Aorta (tissue), 5 donors: ENCODE measurements at places on chromosomes 2 and 18. TPM values are rescaled to one million over a fixed set of nuclear protein-coding genes. Genes with fewer than 3 reads are reported as not detected.

Gene SP5
- polyA plus RNA-seq = not detected

Gene UGT1A8
- polyA plus RNA-seq = 1.0 TPM

Gene SCYGR4
- polyA plus RNA-seq = not detected

Gene EML4
- polyA plus RNA-seq = 9.6 TPM

Gene ZNF521
- polyA plus RNA-seq = 0.84 TPM

Gene TTN
- polyA plus RNA-seq = 0.63 TPM

Gene DSG1
- polyA plus RNA-seq = not detected

Gene LAMA1
- polyA plus RNA-seq = 0.41 TPM

Gene VAMP8
- 256 TPM for polyA plus RNA-seq

Gene CFAP53
- 0.61 TPM for polyA plus RNA-seq

Gene RNU2-63P
- not detected for polyA plus RNA-seq

Gene GATA6
- polyA plus RNA-seq = 32.8 TPM

Gene LBX2
- polyA plus RNA-seq = 0.88 TPM

Gene NT5C1B
- not detected for polyA plus RNA-seq

Gene SEMA4F
- 6.7 TPM for polyA plus RNA-seq

Gene SMAD2
- polyA plus RNA-seq = 45.4 TPM

Gene PXDN
- polyA plus RNA-seq = 63.0 TPM

Gene GCG
- polyA plus RNA-seq = 1.6 TPM

Gene ACOXL
- polyA plus RNA-seq = not detected

Gene NPHP1
- polyA plus RNA-seq = 10.4 TPM

Gene AGXT
- polyA plus RNA-seq = not detected

Gene RIT2
- polyA plus RNA-seq = not detected

Gene RTKN
- 19.5 TPM for polyA plus RNA-seq

Gene ICOS
- not detected for polyA plus RNA-seq

Gene IL36RN
- not detected for polyA plus RNA-seq

Gene ICA1L
- polyA plus RNA-seq = 4.8 TPM

Gene TMEM185B
- polyA plus RNA-seq = 8.0 TPM

Gene DSC1
- not detected for polyA plus RNA-seq

Gene TSHZ1
- 7.7 TPM for polyA plus RNA-seq

Gene RFX8
- polyA plus RNA-seq = 2.1 TPM

Gene EVA1A
- polyA plus RNA-seq = 0.82 TPM

Gene VWC2L
- polyA plus RNA-seq = not detected

Gene CKAP2L
- polyA plus RNA-seq = under 0.01 TPM

Gene KCNIP3
- polyA plus RNA-seq = 7.6 TPM

Gene LOXHD1
- not detected for polyA plus RNA-seq

Gene RGPD4
- polyA plus RNA-seq = not detected

Gene ABCG5
- polyA plus RNA-seq = 8.8 TPM

Gene LYG2
- not detected for polyA plus RNA-seq

Gene EFEMP1
- polyA plus RNA-seq = 3,298 TPM

Gene ST6GAL2
- 9.3 TPM for polyA plus RNA-seq

Gene TCF23
- not detected for polyA plus RNA-seq

Gene NEU2
- polyA plus RNA-seq = not detected

Gene ALKAL2
- polyA plus RNA-seq = 5.1 TPM

Gene GALNT5
- 0.90 TPM for polyA plus RNA-seq

Gene TMEFF2
- polyA plus RNA-seq = not detected

Gene CCDC88A
- 17.4 TPM for polyA plus RNA-seq

Gene CAMKMT
- polyA plus RNA-seq = 9.8 TPM

Gene GPR45
- 0.31 TPM for polyA plus RNA-seq

Gene CROCC2
- polyA plus RNA-seq = not detected

Gene MOCOS
- 3.8 TPM for polyA plus RNA-seq

Gene RANBP2
- 13.5 TPM for polyA plus RNA-seq

Gene CPO
- polyA plus RNA-seq = not detected

Gene CYRIA
- 1.9 TPM for polyA plus RNA-seq

Gene PKDCC
- polyA plus RNA-seq = 48.8 TPM

Gene UGT1A9
- not detected for polyA plus RNA-seq

Gene SOWAHC
- 7.9 TPM for polyA plus RNA-seq

Gene POMC
- 0.38 TPM for polyA plus RNA-seq

Gene ITGA6
- 0.46 TPM for polyA plus RNA-seq
